ENCODE measurements at places on chromosomes 3 and 15. TPM values are rescaled to one million over a fixed set of nuclear protein-coding genes. Genes with fewer than 3 reads are reported as not detected.
A peak's percentile ranks its signal among the peaks of the same experiment; 100 is the strongest.

GRCh38 chr3:53331871-53332270 is 15.5 kb downstream of the DCP1A start:
- no peak overlapping the region for H3K27ac ChIP-seq
- H3K4me1 ChIP-seq: no peaks in the 10 kb centered on the region
- peaks cover 39% of the 10 kb centered on the region for H3K36me3 ChIP-seq

- DNase-seq: no peak
- H3K27me3 ChIP-seq: no peaks in the 10 kb centered on the region
- H3K27ac ChIP-seq: no peak overlapping the region
- H3K36me3 ChIP-seq: peaks cover 72% of the 10 kb centered on the region
- no peaks in the 10 kb centered on the region for H3K4me1 ChIP-seq
These were observed 37.8 kb downstream of the CD47 start for GRCh38 chr3:108053067-108053466.

Gene CCR9
- 2.9 TPM for total RNA-seq

DNA sequence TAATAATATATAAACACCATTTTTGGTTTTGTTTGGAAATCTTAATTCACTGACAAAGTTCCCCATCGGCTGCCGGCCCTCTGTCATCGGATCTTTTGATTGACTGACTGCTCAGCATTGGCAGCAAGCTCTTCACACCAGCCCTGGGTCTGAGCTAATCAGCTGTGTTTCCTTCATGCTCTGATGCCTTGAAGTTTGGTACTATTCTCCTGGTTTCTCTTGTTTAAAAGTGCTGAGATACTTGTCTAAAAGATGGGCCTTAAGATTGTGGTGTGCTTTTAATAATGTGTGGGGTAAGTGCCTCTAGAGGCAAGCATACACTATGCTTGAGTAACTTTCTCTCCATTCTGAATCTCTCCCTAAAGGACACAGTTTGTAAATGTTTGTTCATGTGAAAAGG is 415.5 kb upstream of the TPRG1 start:
- H3K4me3 ChIP-seq: no peak overlapping the region
- no peak for DNase-seq
- H3K27ac ChIP-seq: no peak overlapping the region

Gene UQCC5
- 9.8 TPM for total RNA-seq

GRCh38 chr15:43286074-43286473 is 19.3 kb upstream of the TGM5 start:
- peaks cover 18% of the 10 kb centered on the region for H3K27me3 ChIP-seq
- peaks cover 3% of the 10 kb centered on the region for H3K4me1 ChIP-seq
- DNase-seq: no peak
- no peak overlapping the region for H3K27ac ChIP-seq

GRCh38 chr3:178768072-178768864 is 232.0 kb downstream of the KCNMB2 start:
- H3K4me3 ChIP-seq: no peak overlapping the region
- H3K27ac ChIP-seq: no peak overlapping the region

- H3K27me3 ChIP-seq: peaks cover 3% of the 10 kb centered on the region
- no peak for DNase-seq
- H3K4me3 ChIP-seq: no peak overlapping the region
- H3K36me3 ChIP-seq: peaks cover 13% of the 10 kb centered on the region
These were observed 36.9 kb downstream of the APBA2 start for GRCh38 chr15:28922707-28923012.

DNA sequence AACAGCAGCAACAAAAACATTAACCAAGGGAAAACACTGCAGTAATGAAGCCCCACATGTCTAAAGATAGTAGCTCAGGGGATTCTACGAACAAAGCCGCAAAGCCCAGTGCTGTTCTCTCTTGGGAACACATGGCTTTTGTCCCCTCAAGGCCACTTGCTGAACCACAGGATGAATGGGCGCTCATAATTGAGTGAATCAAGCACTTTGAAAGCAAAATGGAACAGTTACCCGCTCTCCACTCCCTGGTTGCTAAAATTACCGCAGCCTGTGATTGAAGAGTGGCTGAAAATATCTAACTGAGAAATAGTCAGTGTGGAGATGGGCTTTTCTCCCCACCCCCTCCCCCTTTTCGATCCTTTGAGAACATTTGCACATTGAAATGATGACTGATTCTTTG is 39.6 kb downstream of the RASGRF1 start:
- no peaks in the 10 kb centered on the region for H3K36me3 ChIP-seq
- no peak overlapping the region for H3K27ac ChIP-seq
- DNase-seq: no peak
- no peaks in the 10 kb centered on the region for H3K4me1 ChIP-seq
- no peak overlapping the region for H3K4me3 ChIP-seq
- no peaks in the 10 kb centered on the region for H3K27me3 ChIP-seq

DNA sequence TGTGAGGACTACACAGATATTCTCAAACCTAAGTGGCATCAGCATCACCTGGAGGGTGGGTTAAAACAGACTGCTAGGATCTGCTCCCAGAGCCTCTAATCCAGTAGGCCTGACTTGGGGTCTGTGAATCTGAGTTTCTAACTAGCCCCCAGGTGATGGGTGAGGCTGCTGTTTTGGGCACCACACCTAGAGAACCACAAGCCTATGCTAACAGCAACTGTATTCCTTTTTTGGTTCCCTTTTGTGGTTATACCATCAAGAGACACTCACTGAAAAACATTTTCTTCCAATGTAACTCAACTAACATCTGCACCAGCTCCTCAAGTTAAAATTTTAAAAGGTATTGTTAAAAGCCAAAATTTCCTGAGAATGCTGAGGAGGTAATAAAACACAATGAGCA is 16.0 kb downstream of the WDR82 start:
- H3K4me1 ChIP-seq: peaks cover 51% of the 10 kb centered on the region
- no peak overlapping the region for H3K4me3 ChIP-seq
- DNase-seq: no peak
- H3K27ac ChIP-seq: peak overlapping the region; percentile 63
- peaks cover 3% of the 10 kb centered on the region for H3K36me3 ChIP-seq
- no peaks in the 10 kb centered on the region for H3K27me3 ChIP-seq

Gene PLD1
- 3.9 TPM for total RNA-seq

Gene CD86
- total RNA-seq: not detected

Gene FBN1
- 0.58 TPM for total RNA-seq

- H3K4me1 ChIP-seq: peaks cover 12% of the 10 kb centered on the region
- H3K4me3 ChIP-seq: no peak overlapping the region
- no peaks in the 10 kb centered on the region for H3K36me3 ChIP-seq
- no peak overlapping the region for H3K27ac ChIP-seq
- no peaks in the 10 kb centered on the region for H3K27me3 ChIP-seq
These were observed 68.0 kb downstream of the TRAK1 start for GRCh38 chr3:42159147-42159546.

Gene SEMA3F
- not detected for total RNA-seq

- no peaks in the 10 kb centered on the region for H3K36me3 ChIP-seq
- no peaks in the 10 kb centered on the region for H3K4me1 ChIP-seq
- no peak for DNase-seq
- H3K4me3 ChIP-seq: no peak overlapping the region
- H3K27me3 ChIP-seq: no peaks in the 10 kb centered on the region
- no peak overlapping the region for H3K27ac ChIP-seq
These were observed 58.0 kb downstream of the ITPR1 start for GRCh38 chr3:4551051-4551711.

Gene A4GNT
- total RNA-seq: not detected

GRCh38 chr3:136547293-136547692 is 204.9 kb downstream of the STAG1 start:
- H3K27ac ChIP-seq: no peak overlapping the region
- no peaks in the 10 kb centered on the region for H3K4me1 ChIP-seq
- no peak overlapping the region for H3K4me3 ChIP-seq

GRCh38 chr15:45186771-45187577 is 792 bp downstream of the SHF start:
- no peaks in the 10 kb centered on the region for H3K36me3 ChIP-seq
- no peak overlapping the region for H3K27ac ChIP-seq
- H3K27me3 ChIP-seq: no peaks in the 10 kb centered on the region
- H3K4me1 ChIP-seq: peaks cover 20% of the 10 kb centered on the region
- H3K4me3 ChIP-seq: peak overlapping the region; percentile 35

DNA sequence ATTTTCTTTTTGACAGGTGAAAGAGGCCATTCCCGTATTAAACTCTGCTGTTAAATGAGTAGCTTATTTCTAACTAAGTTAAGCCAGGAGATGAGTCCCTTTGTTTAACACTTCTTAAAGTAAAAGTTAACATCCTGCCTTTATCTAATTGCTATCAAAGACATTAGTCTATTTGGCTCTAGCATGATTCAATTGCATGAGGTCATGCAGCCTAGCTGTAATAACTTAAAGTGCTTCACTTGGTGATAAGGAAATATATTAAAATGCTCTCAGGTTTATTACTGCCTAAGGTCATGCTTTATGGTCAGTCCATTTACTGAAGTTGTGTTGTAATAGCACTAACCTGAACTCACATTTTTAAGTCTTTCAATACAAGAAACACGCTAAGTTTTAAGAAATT is 82.3 kb upstream of the MLF1 start:
- no peak for DNase-seq
- H3K27ac ChIP-seq: no peak overlapping the region
- H3K4me1 ChIP-seq: no peaks in the 10 kb centered on the region
- H3K36me3 ChIP-seq: no peaks in the 10 kb centered on the region
- no peak overlapping the region for H3K4me3 ChIP-seq
- H3K27me3 ChIP-seq: no peaks in the 10 kb centered on the region

GRCh38 chr3:52385157-52385556 is 59.7 kb downstream of the SEMA3G start:
- no peak overlapping the region for H3K27ac ChIP-seq
- no peaks in the 10 kb centered on the region for H3K27me3 ChIP-seq

Gene PCSK6
- 1.1 TPM for total RNA-seq

DNA sequence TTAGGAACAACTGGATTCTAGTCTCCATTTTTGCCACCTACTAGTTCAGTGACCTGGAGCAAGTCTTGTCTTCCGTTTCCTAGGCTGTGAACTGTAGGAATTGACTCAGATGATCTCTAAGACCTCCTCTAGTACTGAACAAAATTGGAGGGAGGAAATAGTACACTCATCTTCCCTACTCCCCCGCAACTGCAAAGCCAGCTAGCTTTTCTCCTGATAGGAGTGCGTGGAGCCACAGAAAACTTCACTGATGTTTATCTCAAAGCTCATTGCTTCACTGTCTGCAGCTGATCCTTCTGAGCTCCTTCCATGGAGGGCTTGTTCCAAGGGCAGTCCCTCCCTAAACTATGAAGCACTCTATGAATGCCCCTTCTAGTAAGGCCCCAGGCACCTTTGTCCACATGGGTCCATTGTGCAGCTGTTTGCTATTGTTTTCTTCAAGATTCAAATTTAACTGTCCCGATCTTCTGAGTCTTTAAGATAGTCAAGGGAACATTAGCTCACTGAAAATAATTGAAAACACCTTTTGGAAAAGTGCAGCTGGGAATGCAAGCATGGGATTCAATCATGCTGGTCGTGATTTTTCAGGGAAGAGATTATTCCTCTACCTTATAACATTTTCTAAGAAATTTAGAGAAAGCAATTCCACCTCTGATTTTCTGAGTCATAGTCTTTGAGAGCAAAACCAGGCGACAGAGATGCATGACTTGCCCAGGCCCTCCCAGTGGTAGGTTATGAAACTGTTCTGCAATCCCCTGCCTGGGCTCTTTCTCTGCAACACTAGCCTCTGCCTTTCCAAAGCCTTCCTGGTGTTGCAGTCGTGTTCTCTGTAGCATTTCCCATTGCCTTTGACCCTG is 24.3 kb downstream of the FILIP1L start:
- no peak for DNase-seq
- no peak overlapping the region for H3K27ac ChIP-seq
- no peaks in the 10 kb centered on the region for H3K27me3 ChIP-seq

Gene ZNF774
- total RNA-seq: 0.61 TPM

Gene SOX14
- total RNA-seq: not detected

DNA sequence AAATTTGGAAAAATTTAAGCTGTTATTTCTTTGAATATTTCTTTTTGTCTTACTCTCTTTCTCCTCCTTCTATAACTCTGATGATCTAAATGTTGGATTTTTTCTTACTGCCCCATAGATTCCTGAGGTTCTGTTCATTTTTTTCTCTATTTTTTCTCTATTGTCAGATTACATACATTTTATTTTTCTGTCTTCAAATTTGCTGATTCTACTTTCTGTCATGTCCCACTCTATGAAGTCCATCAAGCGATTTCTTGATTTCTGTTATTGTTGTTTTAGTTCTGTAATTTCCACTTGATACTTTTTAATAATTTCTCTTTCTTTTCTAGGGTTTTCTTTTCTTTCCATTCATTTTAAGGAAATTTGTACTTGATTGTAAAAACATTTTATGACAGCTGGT is 83.7 kb upstream of the THRB start:
- no peaks in the 10 kb centered on the region for H3K27me3 ChIP-seq
- H3K27ac ChIP-seq: no peak overlapping the region

DNA sequence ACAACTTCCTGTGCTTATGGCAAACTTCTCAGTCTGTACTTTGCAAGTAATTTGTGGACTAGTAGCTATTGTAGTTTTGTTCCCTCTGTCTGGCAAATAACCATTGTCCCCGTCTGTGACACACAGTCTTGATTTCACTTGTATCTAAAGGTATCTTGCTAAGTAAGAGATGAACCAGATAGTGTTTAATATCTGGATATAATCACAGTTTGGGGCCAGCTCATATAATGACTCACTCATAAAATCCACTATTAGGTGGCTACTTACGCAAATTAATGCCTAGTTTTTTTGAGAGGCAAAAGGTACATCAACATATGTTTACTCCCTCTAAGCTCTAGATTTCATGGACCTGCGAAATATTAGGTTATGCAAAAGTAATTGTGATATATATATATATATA is 30.4 kb downstream of the VGLL3 start:
- H3K27ac ChIP-seq: no peak overlapping the region
- DNase-seq: no peak
- H3K4me3 ChIP-seq: no peak overlapping the region
- H3K27me3 ChIP-seq: no peaks in the 10 kb centered on the region
- H3K4me1 ChIP-seq: no peaks in the 10 kb centered on the region
- no peaks in the 10 kb centered on the region for H3K36me3 ChIP-seq

Gene MST1R
- total RNA-seq: 0.59 TPM

DNA sequence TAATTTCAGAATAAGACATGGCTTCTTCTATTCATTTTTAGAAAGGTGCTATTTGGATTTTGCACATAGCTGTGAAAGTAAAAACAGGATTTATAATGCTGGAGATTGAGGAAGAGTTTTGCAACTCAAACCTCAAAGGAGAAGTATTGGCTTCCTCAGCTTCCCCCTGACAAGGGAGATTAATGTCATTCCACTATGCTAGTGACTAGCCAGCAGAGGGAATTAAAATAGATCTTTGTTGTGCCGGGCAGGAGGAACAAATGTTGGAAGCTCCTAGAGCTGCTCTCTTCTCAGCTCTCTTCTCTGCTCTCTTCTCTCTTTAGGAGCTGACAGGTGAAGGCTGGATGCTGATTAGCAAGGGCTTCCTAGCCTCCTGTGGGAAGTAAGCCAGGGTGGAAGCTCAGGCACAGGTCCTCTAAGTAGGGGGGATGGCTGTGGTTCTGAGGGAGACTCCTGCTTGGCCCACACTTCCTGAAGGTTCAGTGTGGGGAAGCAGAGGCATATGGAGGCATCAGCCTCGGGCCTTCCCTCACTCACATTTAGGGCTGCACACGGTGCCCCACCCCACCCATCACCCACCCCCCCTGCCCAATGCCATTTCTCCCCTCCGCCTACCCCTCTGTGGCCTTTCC is 29.6 kb downstream of the CX3CR1 start:
- no peaks in the 10 kb centered on the region for H3K36me3 ChIP-seq
- no peaks in the 10 kb centered on the region for H3K27me3 ChIP-seq
- H3K4me3 ChIP-seq: no peak overlapping the region
- H3K4me1 ChIP-seq: no peaks in the 10 kb centered on the region
- DNase-seq: no peak
- no peak overlapping the region for H3K27ac ChIP-seq

- no peak for DNase-seq
- H3K4me1 ChIP-seq: no peaks in the 10 kb centered on the region
- H3K4me3 ChIP-seq: no peak overlapping the region
These were observed 1501.0 kb downstream of the SI start for GRCh38 chr3:163577271-163577670.

GRCh38 chr3:29754346-29754745 is 473.5 kb downstream of the RBMS3 start:
- no peaks in the 10 kb centered on the region for H3K36me3 ChIP-seq
- no peak overlapping the region for H3K4me3 ChIP-seq
- H3K27ac ChIP-seq: no peak overlapping the region
- no peaks in the 10 kb centered on the region for H3K27me3 ChIP-seq

All from T-cell (primary cell).